ENCODE measurements at places on chromosomes 2 and 18. TPM values are rescaled to one million over a fixed set of nuclear protein-coding genes. Genes with fewer than 3 reads are reported as not detected.
A peak's percentile ranks its signal among the peaks of the same experiment; 100 is the strongest.

ALPI gene
- total RNA-seq, result not detected

PLCL1 gene
- 41.1 TPM for total RNA-seq

GRB14 gene
- total RNA-seq, result 46.3 TPM

NEU2 gene
- total RNA-seq, result not detected

DNER gene
- 0.91 TPM for total RNA-seq

MCM6 gene
- total RNA-seq, result 51.9 TPM

DNA sequence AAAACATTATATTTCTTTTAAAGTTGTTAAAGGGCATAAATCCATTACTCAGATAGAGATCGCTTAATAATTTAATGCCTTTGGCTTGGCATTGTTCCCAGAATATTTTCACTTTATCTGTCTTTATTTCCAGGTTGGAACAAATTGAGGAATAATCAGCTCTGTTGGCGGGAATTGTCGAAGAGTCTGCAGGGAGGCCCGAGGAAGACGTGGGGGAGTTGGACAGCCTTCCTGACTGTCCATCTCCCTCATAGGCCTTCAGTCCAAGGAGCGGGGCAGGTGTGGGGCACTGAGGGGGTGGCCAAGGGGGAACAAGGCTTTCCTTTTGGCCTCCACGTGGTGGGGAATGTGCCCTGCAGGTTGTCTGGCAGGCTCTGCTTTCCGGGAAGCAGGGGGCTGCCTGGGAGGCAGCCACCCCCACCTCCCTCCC is 179.6 kb downstream of the ZBTB7C start:
- H3K4me3 ChIP-seq, result no peak overlapping the region
- no peak for DNase-seq
- H3K36me3 ChIP-seq, result no peaks in the 10 kb centered on the region

GRCh38 chr2:61510674-61511671 is 27.2 kb downstream of the XPO1 start:
- H3K27me3 ChIP-seq, result no peaks in the 10 kb centered on the region
- peaks cover 22% of the 10 kb centered on the region for H3K36me3 ChIP-seq
- DNase-seq, result no peak
- H3K4me1 ChIP-seq, result peaks cover 3% of the 10 kb centered on the region

- no peak for DNase-seq
- no peak overlapping the region for H3K27ac ChIP-seq
- H3K4me3 ChIP-seq, result no peak overlapping the region
- H3K4me1 ChIP-seq, result no peaks in the 10 kb centered on the region
- H3K36me3 ChIP-seq, result no peaks in the 10 kb centered on the region
- no peaks in the 10 kb centered on the region for H3K27me3 ChIP-seq
These were observed 113.1 kb downstream of the PDCL3 start for GRCh38 chr2:100675855-100676254.

GRCh38 chr18:77199707-77200106 is 49.9 kb upstream of the GALR1 start:
- peaks cover 3% of the 10 kb centered on the region for H3K27me3 ChIP-seq
- no peaks in the 10 kb centered on the region for H3K4me1 ChIP-seq
- H3K36me3 ChIP-seq, result no peaks in the 10 kb centered on the region
- no peak overlapping the region for H3K4me3 ChIP-seq
- no peak for DNase-seq
- H3K27ac ChIP-seq, result no peak overlapping the region

- peaks cover 31% of the 10 kb centered on the region for H3K4me1 ChIP-seq
- H3K27me3 ChIP-seq, result no peaks in the 10 kb centered on the region
These were observed 212.0 kb upstream of the NABP1 start for GRCh38 chr2:191465766-191466420.

DNA sequence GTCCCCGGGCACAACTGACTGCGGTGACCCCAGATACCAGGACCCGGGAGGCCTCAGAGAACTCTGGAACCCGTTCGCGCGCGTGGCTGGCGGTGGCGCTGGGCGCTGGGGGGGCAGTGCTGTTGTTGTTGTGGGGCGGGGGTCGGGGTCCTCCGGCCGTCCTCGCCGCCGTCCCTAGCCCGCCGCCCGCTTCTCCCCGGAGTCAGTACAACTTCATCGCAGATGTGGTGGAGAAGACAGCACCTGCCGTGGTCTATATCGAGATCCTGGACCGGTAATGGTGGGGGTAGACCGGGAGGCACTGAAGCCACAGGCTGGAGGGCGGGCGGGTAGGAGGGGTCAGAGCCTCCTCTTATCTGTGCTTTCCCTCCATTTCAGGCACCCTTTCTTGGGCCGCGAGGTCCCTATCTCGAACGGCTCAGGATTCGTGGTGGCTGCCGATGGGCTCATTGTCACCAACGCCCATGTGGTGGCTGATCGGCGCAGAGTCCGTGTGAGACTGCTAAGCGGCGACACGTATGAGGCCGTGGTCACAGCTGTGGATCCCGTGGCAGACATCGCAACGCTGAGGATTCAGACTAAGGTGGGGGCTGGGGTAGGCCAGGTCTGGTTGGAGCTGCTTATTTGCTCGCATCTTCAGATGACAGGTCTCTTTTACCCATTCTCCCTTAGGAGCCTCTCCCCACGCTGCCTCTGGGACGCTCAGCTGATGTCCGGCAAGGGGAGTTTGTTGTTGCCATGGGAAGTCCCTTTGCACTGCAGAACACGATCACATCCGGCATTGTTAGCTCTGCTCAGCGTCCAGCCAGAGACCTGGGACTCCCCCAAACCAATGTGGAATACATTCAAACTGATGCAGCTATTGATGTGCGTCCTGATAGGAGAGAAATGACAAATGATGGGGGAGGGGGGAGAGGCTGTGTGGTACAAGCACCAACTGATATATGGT is 780 bp downstream of the HTRA2 start:
- H3K36me3 ChIP-seq, result peaks cover 14% of the 10 kb centered on the region
- H3K27ac ChIP-seq, result peak overlapping the region; percentile 52
- peak overlapping the region; percentile 98 for H3K4me3 ChIP-seq
- H3K27me3 ChIP-seq, result no peaks in the 10 kb centered on the region
- no peak for DNase-seq
- H3K4me1 ChIP-seq, result peaks cover 17% of the 10 kb centered on the region

DNA sequence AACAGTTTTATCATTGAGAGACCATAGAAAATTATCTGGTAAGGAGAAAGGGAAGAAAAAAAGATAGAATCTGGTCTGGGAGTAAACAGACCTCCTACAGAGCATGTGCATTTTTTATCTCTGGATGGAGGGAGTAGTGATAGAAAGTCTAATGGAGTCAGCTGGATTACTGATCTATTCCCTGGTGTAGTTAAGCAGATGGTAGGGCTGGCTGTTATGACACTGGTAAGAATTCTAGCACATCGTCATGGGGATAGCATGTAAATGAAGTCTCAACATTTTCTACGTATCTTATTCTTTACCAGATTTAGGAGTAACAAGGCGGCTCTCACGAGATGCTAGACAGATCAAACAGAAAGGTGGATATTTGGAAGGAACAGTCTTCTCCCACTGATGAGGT is 407.4 kb downstream of the NRXN1 start:
- H3K4me1 ChIP-seq, result peaks cover 14% of the 10 kb centered on the region
- no peak overlapping the region for H3K27ac ChIP-seq
- no peaks in the 10 kb centered on the region for H3K36me3 ChIP-seq
- DNase-seq, result no peak
- H3K4me3 ChIP-seq, result no peak overlapping the region
- no peaks in the 10 kb centered on the region for H3K27me3 ChIP-seq

DNA sequence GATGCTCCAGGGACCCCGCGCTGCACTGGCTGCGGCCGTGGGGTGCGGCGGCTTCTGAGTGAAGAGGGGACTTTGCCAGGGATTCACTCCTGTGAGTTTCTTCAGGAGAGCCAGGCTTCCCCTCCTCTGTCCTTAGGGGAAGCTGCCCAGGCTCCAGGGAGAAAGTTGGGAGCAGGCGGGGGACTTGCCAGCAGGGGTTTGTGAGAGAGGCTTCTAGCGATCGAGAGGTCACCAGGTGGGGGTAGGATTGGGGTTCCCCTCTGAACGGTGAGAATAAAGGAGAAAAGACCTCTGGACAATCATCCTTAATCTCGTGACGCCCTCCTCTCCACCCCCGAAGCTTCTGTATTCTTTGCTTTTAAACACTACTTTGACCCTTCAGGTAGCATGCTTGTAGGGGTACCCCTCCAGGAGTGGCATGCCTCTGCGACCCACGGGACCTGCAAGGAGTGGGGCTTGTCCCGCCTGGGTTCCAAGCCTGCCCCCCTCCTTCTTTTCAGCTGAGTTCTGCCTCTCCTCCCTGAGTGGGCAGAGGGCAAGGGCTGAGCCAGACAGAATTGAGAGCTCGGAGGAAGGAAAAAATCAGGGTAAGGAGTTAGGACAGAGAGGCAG is 601 bp downstream of the PROKR1 start:
- no peak for DNase-seq
- H3K4me1 ChIP-seq, result no peaks in the 10 kb centered on the region
- H3K27ac ChIP-seq, result no peak overlapping the region
- H3K4me3 ChIP-seq, result peak overlapping the region; percentile 55

GRCh38 chr2:232026910-232027309 is 65.4 kb downstream of the DIS3L2 start:
- DNase-seq, result no peak
- no peaks in the 10 kb centered on the region for H3K4me1 ChIP-seq
- no peaks in the 10 kb centered on the region for H3K27me3 ChIP-seq
- H3K36me3 ChIP-seq, result peaks cover 27% of the 10 kb centered on the region
- no peak overlapping the region for H3K4me3 ChIP-seq
- H3K27ac ChIP-seq, result no peak overlapping the region

DNA sequence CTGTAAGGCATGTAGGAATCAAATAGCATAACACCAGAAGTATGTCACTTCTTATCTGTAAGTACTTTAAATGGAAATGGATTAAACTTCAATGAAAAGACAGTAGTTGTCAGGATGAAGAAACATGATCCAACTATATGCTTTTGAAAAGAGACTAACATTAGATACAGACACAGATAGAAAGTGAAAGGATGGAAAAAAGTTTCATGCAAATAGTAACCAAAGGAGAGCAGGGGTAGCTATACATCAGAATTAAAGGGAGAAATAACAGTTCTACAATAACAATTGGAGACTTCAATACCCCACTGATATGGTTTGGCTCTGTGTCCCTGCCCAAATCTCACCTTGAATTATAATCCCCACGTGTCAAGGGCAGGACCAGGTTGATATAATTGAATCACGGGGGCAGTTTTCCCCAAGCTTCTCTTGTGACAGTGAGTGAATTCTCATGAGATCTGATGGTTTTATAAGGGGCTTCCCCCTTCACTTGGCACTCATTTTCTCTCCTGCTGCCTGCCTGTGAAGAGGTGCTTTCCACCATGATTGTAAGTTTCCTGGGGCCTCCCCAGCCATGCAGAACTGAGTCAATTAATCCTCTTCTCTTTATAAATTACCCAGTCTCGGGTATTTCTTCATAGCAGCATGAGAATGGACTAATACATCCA is 205.4 kb upstream of the CDH2 start:
- no peaks in the 10 kb centered on the region for H3K4me1 ChIP-seq
- H3K4me3 ChIP-seq, result no peak overlapping the region
- no peaks in the 10 kb centered on the region for H3K27me3 ChIP-seq
